Activated naive CD4-positive, alpha-beta T cell (primary cell): ENCODE measurements at places on chromosomes 5 and 9.

DNA sequence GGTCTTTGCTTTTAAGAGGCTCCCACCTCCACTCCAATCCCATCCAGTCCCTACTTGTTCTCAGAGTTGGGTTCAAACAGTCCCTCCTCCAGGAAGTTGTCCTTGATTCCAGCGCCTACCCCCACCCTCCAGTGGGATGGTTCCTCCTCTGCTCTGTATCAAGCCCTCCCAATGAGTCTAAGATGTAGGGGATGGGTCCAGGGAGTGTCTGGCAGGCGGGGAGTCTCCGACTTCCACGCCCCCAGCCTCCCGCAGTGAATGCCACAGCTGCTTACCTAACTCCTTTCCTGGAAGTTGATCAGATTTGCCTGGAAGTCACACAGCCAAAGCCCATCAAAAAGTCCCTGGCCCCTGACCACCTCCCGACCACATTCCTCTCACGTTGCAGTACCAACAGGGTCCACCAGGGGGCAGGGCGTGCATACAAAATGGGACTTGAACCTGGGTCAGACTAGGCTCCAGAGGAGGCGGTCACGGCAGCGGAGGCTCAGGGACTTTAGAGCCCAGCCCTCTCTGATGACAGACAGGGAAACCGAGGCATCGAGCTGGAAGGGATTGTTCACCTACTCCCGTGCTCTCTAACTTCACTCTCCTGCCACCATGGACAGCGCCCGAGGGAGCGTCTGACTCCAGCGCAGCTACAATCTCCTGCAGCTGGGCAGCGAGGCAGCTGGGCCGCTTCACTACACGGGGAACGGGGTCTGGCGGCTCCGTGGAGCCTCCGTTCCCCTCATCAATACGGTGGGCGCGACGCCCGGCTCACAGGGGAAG is 25.0 kb upstream of the TDRD7 start:
- DNase-seq, result peak; percentile 73

DNA sequence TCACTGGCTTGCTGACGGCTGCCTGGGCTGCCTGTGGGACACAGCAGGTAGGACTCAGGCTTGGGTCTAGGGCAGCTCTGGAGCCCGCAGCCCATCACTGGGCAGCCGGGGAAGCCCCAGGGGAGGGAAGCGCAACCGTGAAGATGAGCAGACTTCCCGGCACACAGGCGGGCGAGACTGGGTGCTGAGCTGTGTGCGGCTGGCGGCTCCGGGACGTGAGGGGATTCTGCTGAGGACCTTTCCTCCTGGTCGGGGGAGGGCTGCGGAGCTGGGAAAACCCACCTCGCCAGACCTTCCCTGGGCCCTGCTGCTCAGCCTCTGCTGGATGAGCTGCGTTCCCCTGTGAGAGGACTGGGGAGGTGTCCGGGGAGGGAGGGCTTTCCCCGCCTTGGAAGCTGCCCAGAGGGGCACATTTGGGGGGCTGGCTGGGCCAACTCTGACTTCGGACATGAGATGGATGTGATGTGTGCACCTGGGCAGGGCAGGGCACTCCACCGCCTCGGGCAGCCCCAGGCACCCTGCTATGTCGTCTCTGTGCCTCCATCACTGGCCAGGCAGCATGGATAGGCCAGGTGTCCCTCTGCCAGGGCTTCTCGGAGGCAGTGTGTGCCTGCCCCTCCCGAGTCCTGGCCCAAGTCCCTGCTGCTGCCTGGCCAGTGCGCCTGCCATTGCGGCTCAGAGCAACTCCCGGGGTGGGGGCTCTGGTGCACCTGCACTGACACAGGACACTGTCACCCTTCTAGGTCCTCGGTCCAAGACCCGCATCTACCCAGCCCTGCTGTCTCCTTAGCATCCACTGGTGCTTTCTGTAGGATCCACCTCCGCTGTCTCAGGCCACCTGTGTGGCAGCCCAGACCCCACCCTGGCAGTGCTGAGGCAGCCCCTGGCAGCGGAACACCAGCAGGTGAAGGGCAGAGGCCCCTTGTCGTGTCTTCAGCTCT is 66.4 kb downstream of the COL5A1 start:
- no peak for DNase-seq

DNA sequence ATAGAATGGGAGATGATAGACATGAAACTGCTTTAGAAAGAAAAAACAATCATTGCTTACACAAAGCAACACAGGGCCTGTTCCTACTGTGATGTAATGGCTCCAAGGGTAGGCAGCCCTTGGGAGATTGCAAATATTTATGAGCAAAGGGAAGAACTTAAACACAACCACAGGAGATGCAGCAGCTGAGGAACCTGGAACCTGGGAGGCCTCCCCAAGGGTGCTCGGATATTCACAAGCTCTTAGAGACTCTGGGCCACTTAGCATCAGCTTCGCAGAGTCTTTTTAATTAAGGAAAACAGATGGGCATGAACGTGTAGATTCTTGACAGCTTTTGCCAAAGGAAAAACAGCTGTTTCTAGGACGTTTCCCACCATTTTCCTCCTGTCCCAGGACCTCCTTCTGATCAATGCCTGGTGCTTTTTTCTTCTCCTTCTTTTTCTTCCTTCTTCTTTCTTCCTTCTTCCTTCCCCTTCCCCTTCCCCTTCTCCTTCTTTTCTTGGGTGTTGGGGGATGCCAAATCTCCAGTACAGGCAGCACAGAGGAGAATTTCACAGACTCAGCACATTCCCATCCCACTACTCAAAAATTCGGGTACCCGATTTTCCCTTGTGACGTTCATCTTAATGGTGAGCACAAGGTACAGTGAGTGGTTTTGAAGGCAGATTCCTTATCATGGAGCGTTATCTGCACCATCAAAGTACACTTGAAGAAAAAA is 28.1 kb upstream of the TCF7 start:
- DNase-seq, result no peak

DNA sequence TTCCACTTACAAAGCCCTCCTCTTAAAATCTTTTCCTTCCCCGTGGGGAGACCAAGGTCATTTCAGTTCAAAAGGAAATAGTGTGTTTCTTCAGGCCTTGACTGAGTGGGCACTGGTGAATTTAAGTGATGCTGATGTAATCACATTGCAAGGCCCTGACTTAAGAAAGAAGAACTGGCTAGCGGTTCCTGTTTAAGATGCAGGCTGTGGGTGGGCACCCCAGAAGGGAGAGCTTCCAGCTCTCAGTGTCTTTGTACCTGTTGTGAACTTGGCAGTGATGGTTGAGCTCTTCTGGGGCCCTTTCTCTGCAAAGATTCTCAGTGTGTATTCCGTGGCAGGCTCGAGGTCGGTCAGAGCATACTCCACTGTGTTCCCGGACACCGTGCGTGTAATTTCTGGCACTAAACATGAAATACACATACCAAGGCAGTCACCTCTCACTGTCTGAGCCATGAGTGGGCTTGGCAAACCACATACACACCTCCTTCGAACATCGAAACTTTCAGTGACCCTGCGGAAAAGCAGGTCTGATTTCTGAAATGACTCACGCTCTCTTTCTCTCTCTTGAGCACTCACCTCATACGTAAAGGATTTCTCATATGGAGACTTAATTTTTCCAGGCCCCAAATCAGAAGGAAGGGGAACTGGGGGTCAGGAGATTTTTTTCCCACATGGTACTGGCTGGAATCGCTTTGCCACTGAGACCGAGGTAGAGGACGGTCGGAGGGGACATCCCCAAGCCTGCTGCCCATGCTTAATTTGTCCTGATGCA is 81.9 kb downstream of the TNC start:
- DNase-seq, result no peak

DNA sequence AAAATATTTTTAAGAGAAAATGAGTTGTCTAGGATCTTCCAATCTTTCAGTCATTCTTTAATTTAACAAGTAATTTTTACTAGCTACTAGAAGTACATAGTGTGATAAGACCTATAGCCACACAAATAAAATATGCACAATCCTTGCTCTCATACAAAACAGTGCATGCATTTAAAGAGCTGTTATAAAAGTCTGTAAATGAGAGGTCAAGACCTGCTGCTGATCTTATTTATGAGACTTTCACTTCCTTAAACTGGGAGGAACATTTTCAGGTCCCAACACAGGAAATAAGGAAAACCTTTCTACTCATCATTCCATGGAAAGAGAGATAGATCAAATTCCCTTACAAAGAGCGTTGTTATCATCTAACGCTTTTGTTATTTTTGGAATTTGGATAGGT is 54.2 kb upstream of the PAM start:
- DNase-seq, result no peak

DNA sequence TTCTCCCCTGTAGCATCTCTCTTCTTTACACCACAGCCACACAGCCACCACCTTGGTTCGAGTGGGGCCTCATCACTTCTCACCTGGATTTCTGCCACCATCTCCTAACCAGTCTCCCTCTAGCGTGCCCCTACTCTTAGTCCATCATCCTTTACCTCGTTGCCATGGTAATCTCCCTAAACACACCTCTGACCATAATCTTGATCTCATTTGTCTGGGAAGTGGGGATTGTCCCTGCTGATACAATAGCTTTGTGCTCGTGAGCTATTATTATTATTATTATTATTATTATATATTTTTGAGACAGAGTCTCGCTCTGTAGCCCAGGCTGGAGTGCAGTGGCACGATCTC is 76.5 kb upstream of the HSPA9 start:
- no peak for DNase-seq

DNA sequence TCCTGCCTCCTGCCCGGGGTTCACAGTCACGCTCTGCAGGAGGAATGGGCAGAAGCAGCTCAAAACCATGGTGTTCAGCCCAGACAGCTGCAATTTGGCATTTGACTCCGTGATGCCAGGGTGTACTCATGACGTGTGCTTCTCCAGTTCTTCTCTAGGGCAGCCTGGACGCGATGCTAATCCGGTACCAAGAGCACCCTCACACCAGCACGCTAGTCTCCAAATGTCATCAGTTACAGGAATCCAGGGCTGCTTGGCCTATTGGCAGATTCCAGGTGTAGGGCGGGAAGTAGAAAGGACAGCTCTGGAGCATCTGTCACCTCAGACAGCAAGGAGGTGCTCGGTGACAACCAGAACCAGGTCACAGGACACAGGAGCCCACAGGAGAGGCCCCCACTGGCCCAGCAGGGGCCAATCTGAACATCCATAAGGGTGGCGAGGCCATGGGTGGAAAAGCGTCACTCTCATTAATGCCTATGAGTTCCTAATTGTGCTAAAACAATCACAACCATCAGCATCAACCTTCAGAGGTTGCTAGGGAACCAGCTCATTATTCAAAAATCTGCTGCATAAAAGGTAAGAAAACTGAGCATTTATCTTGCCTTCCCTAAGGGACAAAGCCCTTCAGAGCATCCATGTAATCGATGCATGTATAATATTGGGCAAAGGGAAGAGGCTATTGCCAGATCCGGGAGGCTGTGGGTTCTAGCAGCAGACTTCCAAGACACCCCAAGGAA is 241.9 kb upstream of the IRX4 start:
- no peak for DNase-seq
